NCI-H146 (cell line): ENCODE measurements at places on chromosomes 3 and 15.

DNA sequence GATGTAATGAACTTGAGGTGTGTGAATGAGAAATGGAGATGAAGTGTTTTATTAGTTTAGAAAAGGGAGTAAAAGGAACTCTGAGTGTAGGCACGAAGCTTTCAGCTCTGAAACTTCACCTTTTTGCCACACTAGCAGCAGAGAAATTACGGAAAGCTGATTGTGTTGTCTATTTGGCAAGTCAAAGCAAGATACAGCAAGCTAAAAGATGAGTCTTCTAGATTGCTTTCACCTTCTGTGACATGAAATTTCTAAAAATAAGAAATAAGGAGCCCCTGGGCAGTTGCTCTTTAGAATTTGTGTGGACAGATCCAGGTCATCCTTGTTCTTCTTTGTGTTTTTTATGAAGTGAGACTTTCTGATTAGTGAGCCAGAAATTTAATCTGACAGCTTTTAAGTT is 143.4 kb downstream of the FNDC3B start:
- no peak for DNase-seq

- no peak for DNase-seq
Measured at GRCh38 chr3:72448858-72449257, 399.4 kb downstream of the SHQ1 start.

- DNase-seq = no peak
Measured at GRCh38 chr3:7734456-7734855, 767.2 kb upstream of the LMCD1 start.

DNA sequence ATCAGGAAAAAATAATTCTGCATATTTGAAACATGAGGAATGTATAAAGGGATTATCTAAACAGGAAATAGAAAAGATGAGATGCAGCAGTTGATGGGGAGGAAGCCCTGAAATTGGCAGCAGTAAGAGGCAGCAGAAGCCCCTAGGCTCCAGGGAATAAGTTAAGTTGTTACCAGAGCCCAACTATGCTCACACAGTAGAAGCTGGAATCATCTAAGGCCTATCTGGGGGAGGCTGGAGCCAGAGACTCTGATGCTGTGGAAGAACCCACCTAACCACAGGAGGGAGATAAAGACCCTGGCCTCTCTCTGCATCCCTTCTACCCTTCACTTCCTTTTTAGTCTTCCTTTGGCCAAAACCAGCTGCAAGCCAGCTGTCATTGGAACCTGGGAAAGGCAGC is 519.7 kb downstream of the DIPK2A start:
- DNase-seq = no peak
